ENCODE measurements at places on chromosomes 16 and 17.

- no peak for DNase-seq
Measured at GRCh38 chr16:11759997-11760396, 17.3 kb upstream of the TXNDC11 start.

DNA sequence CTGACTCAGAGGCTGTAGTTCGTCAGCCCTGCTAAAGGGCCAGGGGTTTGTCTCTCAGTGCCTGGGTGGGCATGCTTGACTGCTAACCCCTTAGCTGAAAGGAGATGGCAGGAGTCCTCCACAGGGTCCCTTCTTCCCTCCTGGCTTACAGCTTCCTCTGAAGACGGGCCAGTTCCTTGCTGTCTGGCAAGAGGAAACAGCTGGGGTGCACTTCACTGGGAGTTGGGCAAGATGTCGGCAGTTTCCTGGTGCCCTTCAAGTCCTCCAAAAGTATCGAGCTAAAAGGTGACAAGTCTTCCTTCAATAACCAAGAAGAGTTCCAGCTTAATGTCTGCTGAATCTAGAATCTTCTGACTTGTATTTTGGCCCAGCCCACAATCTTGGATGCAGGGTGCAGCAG, 23.4 kb downstream of the NUP85 start:
- DNase-seq, result no peak

DNA sequence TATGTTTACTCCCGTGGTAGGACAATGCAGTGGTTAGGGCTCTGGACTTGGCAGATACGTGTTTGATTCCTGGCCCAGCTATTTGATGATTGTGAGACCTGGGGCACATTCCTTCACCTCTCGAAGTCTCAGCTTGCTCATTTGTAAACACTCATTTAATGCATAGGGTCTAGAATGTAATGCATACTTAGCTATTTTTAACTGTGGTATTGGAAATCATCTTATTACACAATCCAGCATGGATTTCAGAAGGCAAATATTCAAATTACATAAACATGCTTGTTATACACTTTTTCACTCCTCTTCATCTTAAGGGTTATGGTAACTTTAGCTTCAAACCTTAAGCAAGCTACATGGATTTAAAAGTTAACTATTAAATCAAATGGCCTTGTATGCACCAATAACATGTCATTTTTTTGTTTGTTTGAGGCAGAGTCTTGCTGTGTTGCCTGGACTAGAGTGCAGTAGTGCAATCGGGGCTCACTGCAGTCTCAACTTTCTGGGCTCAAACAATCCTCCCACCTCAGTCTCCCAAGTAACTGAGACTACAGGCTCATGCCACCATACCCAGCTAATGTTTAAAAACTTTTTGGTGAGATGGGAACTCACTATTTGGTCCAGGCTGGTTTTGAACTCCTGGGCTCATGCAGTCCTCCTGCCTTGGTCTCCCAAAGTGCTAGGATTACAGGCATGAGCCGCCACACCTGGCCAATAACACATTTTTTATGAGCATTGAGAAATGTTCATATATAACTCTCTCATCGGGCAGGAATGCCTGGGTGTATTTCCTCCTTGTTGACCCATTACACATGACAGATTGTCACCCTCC, 52.5 kb downstream of the VAT1L start:
- no peak for DNase-seq

DNA sequence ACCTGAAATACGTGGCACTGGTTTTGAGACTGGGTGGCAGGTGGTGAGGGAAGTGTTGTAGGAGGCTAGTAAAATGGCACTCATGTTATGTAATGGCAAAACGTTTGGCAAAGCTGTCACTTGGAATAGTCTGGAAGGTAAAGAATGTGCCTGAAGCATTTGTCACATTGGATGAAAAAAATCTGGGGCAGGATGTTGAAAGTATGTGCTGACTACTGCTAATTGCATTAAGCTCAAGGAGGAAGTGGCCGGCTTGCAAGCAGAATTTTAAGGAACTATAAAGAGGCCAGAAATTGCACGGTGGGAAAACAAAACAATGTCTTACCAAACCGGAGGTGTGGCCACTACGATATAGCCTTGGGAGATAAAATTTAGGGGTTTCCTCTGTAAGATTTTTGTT, 26.6 kb upstream of the NLRP1 start:
- no peak for DNase-seq

DNA sequence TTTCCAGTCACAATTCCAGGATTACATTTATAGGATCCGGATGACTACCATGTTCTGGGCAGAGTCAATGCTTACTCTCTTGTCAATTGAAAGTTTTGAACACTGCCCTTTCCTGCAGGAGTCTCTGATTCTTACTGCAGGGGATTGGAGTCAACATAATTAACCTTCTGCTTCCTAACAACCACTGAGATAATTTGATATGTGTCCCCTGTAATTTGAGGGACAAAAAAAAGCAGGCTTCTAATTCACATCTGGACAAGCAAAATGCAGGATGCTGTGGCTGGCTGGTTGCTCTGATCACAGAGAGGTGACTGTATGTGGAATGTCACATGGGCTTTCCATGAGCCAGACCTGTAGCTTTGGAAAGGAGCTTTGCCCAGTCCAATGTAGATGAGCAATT, 54.9 kb downstream of the PMP22 start:
- no peak for DNase-seq

GRCh38 chr16:4618645-4619418, 4.1 kb upstream of the UBALD1 start:
- DNase-seq, result no peak

DNA sequence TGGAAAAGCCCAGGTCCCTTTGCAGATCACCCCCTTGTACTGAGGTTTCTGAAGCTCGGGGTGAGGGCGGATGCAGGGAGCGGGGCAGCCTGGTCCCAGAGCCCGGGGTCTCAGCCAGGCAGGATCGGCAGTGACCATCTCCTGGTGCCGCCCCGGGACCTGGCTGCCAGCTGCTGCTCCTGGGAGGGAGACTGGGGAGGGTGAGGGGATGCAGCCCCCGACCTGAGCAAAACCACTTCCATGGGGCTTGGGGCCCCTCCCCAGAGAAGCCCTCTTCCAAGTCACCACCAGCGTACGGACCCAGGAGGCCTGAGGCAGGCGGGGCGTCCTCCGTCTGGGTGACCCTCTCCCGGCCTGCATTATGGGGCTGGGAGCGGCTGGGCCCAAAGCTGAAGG, 14.8 kb downstream of the CD7 start:
- DNase-seq, result no peak

GRCh38 chr16:9511389-9511788, 419.9 kb downstream of the HAPSTR1 start:
- no peak for DNase-seq

GRCh38 chr17:4800462-4801196, 1.5 kb downstream of the C17orf114 start:
- DNase-seq, result no peak

- no peak for DNase-seq
Measured at GRCh38 chr16:67930191-67930590, 1.5 kb downstream of the CTRL start.

- DNase-seq, result no peak
Measured at GRCh38 chr17:45873728-45874127, 20.6 kb upstream of the MAPT start.

GRCh38 chr17:7797976-7798375, 36.0 kb upstream of the KDM6B start:
- no peak for DNase-seq

- DNase-seq, result peak; percentile 71
Measured at GRCh38 chr17:51056813-51057510, 63.7 kb downstream of the SPAG9 start.

DNA sequence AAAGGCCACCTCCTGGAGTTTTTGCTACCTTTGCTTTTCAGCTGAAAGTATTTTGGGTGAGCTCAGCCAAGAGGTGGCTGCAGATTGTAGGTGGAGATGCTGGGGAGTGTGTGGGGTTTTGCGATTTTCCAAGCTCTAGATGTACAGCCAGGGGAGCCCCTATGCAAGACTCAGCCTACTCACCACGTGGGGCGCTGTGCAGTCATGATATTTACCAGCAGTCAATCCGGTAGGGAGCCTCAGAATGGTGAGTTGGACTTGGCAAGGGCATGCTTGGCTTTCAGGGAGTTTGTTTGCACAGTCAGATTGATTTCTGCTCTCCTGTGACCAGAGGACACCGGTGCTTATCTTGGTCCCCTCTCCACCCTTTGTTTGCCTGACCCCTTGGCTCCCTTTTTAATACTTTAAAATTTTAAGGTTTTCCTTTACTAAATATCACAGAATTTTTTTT, 175.3 kb downstream of the UTP18 start:
- DNase-seq, result peak; percentile 47

DNA sequence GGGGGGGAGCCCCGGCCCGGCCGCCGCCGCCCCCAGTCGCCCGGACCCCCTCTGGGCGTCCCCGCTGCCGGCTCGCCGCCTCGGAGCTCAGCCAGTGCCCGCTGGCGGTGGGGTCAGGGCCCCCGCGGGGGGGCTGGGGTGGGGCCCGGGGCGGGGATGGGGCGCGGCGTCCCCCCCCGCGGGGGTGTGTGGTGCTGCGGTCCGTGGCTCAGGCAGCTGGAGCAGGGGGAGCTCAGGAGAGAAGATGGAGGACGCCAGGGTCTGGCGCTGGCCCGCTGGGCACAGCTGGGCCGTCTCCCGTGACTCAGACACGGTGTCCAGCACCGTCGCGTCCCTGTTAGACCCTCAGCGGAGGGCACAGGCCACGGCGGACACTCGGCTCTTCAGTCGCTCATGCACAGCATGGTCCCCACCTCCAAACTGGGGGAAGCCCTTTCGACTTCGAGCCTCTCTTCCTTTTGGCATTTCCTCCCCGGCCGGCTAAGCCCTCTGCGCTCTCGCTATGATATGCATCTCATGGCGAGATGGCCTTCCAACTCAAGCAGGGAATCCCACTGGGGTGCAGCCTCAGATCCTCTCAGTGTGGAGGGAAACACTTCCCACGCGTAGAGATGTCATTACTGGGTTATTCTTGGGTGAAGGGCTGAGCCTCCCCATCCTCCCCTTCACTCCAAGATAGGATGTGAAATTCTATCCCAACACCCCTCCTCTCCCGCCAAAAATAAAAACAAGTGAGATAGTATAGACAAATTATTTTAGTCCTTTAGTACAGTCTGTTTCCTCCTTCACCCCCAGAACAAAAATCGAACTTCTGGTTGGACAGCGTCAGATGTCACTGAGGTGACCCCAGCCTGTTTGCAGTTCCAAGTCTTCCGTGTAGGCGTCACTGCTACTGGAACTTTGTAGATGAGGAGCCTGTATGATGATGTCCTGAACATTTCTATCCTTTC, 522 bp upstream of the VEZF1 start:
- peak; percentile 83 for DNase-seq

- DNase-seq, result no peak
Measured at GRCh38 chr17:63997341-63998048, 656 bp upstream of the PRR29 start.

DNA sequence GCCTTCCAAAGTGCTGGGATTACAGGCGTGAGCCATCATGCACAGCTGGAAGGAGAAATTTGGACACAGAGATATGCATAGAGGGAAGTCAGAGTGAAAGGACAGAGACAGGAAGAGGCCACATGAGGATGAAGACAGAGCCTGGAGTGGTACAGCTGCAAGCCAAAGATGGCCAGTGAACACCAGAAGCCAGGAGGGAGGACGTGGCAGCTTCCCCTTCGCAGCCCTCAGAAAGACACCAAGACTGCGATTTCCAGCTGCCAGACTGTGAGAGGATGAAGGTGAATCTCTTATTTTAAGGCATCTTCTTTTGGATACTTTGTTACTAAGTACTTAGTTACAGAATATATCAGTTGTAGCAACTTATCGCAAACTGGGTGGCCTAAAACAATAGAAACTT, 60.5 kb upstream of the PLCG2 start:
- DNase-seq, result no peak

- peak; percentile 45 for DNase-seq
Measured at GRCh38 chr17:46978489-46979146, 435 bp downstream of the RPRML start.

- no peak for DNase-seq
Measured at GRCh38 chr16:396605-397004, 394 bp upstream of the NME4 start.

All from OCI-LY7 (cell line).